ENCODE measurements at places on chromosomes 13 and 19. TPM values are rescaled to one million over a fixed set of nuclear protein-coding genes. Genes with fewer than 3 reads are reported as not detected.

Gene FOSB
- 4.6 TPM for total RNA-seq

Gene DAND5
- not detected for total RNA-seq

Gene LIM2
- total RNA-seq = not detected

Gene CGB7
- total RNA-seq = 0.19 TPM

Gene HCST
- total RNA-seq = 0.56 TPM

Gene NTN5
- total RNA-seq = 0.28 TPM

Gene OR7C1
- total RNA-seq = not detected

Gene ETV2
- total RNA-seq = 0.19 TPM

Gene OR7E24
- not detected for total RNA-seq

Gene CEACAM7
- not detected for total RNA-seq

Gene PLPPR3
- total RNA-seq = 0.56 TPM

Gene AXL
- 224 TPM for total RNA-seq
